Mammary microvascular endothelial cell (primary cell): ENCODE measurements at places on chromosomes 3 and 15. TPM values are rescaled to one million over a fixed set of nuclear protein-coding genes. Genes with fewer than 3 reads are reported as not detected.

GRM2 gene
- not detected in 2 replicates for total RNA-seq

TMCO5A gene
- total RNA-seq: not detected in 2 replicates

GRAMD1C gene
- total RNA-seq: 18.3 and 20.1 TPM in 2 replicates

TM4SF1 gene
- 612 and 623 TPM in 2 replicates for total RNA-seq

PDCD6IP gene
- 121 and 159 TPM in 2 replicates for total RNA-seq

KLHL40 gene
- not detected in 2 replicates for total RNA-seq

ACOX2 gene
- not detected in 2 replicates for total RNA-seq
